AG04450 (cell line): ENCODE measurements at places on chromosomes 1 and 21.

DNA sequence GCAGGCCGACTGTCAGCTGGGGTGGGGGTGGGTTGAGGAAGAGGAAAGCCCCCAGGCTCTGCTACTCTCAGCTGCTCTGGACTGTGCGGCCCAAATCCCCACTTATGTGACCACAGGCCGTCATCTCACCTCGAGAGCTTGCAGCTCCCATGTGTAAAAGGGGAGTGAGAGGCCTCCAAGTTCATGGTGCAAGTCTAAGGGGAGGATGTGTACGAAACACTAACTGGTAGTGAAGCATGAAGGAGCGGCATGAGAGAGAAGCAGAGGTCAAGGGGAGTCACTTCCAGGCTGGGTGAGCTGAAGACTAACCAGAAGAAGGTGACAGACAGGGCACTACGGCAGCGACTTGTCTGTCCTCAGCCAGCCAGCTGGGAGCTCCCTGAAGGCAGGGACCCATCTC is 43.8 kb downstream of the GLIS1 start:
- no peak for DNase-seq

DNA sequence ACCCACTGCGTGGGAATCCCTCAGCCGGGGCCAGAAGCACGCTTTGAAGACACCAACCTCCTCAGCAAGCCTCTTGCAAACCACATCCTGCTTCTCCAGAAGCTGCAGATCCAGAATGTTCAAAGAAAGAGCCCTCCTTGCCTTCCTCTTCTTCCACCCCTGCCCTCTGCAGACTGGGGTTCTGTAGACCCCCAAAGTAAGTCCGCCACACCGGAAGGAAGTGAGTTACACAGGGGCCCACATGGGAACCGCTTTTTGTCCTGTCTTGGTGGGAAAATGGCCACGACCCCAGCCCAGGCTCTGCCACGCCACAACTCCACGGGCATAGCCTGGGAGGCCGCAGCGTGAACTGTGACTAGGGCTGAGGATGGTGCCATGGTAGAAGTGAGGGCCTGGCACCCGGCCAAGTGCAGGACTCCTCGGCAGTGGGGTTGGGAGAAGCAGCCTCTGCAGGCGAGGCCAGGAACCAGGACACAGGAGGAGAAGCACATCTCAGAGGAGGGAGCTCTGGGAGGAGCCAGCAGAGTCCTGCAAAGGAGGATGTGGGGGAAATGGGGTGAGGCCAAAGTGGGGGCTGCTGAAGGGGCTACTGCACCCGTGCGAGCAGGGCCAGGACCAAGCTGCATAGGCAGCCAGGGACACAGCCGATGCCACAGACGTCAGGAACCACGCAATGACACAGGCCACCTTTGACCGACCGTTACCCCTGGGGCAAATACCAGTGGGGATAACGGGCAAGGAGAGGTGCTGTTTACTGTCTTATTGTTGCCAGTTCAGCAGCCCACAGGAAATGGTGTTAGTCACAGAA is 30.9 kb downstream of the PDE9A start:
- no peak for DNase-seq

DNA sequence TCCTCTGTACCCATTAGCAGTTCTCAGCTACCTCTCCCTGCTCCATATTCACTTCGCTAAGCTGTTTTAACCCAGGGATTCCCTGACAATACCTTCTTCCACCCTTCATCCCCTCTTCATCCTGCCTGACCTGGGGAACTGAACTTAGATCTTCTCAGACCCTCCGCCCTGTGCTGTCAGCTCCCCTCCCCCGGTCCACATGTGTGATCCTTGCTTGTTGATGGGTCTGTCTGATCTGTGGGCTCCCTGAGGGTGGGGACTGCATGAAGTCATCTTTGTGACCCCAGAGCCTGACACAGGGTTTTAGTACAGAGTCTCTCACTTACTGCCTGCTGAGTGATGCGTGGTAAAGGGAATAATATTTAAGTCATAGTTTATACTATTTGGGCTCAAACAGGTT is 11.8 kb downstream of the CHAF1B start:
- DNase-seq: no peak

DNA sequence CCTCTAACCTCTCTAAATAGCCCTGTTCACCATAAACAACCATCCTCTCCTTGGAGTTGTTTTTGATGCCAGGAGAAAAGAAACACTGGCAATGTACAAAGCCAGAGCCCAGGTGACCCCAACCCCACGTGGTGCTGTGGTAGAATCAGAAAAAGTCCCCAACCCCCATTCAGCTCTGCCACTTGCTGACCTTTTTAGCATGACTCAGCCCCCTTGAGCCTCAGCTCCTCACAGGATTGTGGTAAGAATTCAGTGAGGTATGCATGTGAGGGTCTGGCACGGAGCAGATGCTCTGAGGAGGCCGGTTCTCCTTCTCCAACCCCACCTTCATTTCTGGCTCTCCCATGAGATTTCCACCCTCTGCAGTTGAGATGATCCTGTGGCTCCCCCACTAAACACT is 11.1 kb upstream of the CHI3L1 start:
- peak; percentile 59 for DNase-seq

DNA sequence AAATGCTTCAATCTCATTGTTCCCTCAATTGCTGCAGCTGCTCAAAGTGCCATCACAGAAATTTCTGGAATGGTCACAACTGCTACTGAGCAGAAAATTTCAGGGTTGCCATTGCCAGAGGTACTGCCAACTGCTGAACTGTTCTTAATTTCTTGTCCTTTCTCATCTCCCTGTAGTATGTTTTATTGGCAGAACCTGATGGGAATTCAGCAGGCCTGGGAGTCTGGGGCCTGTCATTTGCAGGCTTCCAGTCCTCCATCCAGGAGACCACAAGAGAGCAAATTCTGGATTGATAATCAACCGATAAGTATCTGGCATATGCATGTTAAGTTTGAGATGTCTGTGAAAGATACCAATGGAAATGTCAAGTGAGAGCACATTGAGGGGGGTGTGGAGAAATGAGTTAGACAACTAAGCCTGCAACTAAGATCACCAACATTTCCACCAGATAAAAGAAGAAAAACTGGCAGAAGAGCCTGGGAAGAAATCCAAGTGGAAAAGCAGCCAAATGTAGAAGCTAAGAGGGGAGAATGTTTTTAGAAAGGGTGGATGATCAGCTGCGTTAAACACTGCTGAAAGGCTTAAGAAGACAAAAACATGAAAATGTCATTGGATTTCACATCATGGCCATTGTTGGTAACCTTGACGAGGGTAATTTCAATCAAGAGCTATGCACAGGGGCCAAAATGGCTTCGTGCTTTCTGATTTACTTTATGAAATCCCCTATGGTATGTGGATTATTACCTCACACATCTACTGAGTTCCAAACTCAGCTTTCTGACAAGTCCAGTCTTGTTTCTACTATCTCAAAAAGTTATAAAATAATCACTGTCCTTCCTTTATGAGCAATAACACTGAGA is 648.1 kb downstream of the PLPP3 start:
- no peak for DNase-seq

DNA sequence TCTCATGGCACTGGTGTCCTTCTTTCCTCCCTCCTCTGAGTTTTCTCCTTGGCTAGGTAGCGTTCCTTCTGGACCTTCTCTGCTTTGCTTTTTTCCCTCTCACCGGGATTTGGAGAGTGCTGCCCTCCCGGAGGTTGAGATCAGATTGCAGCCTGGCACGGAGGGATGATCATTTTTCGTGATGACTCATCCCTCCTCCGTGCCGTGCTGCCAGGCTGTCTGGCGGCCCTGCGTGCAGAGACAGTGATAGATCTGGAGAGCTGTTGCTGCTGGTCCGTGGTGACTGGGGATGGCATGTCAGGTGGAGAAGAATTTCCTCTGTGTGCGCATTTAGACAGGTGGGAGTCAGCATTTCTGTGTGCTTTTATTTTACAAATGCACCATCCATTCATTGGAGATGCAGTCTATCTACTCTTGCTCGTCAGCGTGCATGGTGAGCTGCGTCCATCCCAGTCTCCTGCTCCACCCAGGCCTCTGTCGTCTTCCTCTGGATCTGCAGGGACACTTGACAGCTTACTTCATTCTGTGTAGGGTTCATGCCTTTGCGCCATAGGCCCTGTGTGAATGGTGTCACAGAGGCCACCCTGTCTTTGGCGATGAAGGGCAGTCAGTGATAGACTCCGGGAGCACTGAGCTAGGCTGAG is 104.4 kb downstream of the PCBP3 start:
- DNase-seq: no peak

- no peak for DNase-seq
Measured at GRCh38 chr1:86430376-86430775, 6.4 kb downstream of the CLCA2 start.

DNA sequence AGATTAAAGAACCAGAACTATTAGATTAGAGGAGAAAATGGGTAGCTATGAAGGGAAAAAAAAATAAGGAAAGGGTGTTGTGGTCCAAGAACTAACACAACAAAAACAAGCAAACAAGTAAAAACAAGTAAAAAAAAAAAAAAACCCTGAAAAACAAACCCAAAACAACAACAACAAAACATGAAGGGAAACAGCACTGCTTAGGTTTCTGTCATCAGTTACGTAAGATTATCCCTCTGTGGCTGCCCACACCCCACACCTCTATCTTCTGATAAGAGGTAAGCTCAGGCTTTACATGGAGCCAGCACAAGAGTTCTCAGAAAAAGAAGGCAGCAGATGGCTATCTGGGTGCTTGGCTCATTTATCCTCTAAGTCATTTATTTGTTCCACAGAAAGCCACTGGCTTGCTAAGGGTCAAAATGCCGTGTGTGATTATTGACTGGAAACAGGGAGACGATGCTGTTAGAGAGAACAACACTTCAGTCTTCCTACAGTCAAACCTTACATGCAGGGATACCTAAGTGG is 57.5 kb downstream of the KIAA0319L start:
- no peak for DNase-seq

DNA sequence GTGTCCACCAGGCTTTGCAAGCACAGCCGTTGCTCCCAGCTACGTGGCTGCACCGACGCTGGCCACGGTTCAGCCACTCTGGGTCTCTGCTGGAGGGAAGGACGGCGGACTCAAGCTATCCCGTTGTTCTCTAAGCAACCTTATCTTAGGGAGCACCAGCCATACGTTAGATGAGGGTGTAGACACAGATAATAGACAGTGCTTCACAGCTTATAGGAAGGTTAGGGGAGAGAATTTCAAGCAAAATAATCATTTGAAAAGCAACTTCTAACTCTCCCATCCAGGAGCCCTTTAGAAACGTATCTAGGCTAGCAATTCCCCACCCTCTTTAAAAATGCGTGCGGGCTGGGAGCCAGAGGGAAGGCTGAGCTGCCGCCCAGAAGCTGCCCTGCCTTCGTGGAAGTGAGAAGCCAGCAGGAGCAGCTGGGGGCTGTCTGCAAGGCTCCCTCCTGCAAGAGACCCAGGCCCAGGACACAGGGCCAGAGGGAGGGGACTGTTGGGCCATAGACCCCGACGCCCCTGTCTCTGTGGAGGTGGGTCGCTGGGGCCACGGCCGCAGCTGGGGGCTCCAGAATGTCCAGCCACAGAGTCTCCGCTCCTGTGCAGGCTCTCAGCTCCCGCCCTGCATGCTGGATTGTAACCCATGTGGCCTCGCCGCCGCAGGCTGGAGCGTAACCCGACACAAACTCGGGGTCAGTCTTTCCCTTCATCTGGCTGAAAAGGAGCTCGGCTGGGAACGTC is 31.2 kb upstream of the COL6A2 start:
- DNase-seq: no peak

DNA sequence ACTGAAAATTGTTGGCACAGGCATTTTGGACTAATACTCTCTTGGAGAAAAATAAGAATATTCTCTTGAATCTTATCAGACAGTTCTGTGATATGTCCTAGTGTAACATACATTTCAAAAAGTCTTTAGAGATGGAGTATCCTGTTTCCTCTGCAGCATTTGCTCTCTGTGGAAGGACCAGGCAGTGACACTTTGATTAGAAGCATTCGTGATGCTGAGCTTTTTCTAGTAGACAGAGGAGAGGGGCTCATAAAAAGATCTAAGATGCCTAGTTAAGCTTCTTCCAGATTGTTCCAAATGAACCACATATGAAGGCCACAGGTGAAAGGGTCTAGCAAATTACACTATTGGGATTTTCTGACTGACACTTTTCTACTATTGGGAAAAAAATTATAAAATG is 120.3 kb downstream of the C1orf21 start:
- DNase-seq: no peak

- DNase-seq: no peak
Measured at GRCh38 chr21:20259031-20259867, 739.0 kb upstream of the NCAM2 start.

GRCh38 chr1:25544243-25544764 is 898 bp downstream of the LDLRAP1 start:
- no peak for DNase-seq
